HS-27A (cell line): ENCODE measurements at places on chromosomes 13 and 19.

DNA sequence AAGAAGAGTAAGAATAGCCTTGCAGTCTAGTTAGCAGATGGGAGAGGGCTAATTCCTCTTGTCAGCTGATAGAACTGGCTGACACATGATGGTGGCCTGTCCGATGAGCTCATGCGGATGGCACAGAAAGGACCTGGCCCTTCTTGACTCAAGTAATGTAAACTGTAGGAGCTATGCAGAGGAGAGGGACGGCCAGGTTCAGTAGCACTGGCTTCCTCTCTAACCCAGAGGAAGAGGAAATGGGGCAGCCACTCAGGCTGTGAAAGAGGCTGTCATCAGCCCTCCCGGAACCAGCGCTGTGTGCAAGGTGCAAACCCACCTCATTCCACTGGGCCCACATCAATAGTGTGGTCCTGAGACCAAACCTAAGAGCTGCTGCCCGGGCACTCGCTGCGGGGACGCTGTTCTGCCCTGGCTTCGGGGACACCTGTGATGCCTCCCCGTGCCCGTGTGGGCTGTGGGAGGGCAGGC lies 30.8 kb upstream of the USE1 start:
- no peak for DNase-seq

DNA sequence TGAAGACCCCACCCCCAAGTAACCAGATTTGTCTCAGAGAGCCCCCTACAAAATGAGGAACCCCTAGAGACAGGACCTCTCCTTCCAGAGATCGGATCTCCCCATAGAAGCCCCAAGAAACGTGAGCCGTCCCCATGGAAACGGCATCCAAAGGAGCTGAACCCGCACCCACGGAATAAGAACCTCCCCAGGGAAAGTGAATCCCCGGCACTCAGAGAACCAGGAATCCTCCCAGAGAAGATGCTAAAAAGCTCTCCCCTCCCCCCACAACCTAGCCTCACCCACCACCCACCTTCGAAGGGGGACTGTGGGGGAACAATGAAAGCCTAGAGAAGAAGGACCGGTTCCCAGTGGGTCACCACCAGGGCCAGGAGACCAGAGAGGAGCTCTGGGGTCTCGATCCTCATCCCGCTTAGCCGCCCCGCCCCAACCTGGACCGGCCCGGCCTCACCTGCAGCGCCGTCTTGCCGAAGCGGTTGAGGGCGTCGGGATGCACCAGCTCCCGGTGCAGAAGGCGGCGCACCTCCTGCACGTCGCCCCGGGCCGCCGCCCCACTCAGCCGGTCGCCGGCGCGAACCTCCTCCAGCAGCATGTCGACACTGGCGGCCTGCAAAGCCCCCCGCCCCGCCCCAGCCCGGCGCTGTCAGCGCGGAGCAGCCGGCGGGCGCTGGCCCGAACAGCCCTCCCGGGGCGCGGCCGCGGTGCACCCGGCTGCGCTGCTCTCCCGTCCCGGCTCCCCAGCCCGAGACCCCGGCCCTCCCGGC lies 535 bp downstream of the CDKN2D start:
- DNase-seq, result no peak

DNA sequence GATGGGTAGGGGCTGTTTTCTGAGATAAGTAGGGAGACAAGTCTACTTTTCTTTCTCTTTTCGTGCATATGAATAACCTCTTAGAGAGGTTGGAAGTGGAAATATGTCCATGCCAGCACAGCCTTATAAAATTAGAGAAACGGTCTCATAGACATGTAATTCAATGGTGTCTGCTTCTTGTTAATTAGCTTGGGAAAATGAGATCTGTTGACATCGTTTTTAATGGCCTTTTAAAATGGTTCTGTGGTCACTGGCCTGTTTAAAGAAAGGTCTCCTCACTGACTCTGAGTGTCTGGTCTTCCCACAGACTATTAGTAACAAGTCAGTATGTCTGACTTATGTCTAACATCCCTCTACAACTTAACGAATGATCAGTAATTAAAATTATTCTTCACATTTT lies 487.1 kb downstream of the SLITRK6 start:
- DNase-seq, result no peak

GRCh38 chr19:50152578-50152977 lies 10.5 kb downstream of the IZUMO2 start:
- no peak for DNase-seq

- DNase-seq, result no peak
Measured at GRCh38 chr19:41025871-41026270, 34.8 kb downstream of the CYP2B6 start.

GRCh38 chr13:110319774-110320509 lies 12.9 kb downstream of the COL4A2 start:
- DNase-seq, result no peak

GRCh38 chr19:53537121-53537520 lies 824 bp upstream of the ZNF331 start:
- DNase-seq, result no peak

GRCh38 chr19:47609906-47610894 lies 1.3 kb downstream of the BICRA start:
- no peak for DNase-seq

DNA sequence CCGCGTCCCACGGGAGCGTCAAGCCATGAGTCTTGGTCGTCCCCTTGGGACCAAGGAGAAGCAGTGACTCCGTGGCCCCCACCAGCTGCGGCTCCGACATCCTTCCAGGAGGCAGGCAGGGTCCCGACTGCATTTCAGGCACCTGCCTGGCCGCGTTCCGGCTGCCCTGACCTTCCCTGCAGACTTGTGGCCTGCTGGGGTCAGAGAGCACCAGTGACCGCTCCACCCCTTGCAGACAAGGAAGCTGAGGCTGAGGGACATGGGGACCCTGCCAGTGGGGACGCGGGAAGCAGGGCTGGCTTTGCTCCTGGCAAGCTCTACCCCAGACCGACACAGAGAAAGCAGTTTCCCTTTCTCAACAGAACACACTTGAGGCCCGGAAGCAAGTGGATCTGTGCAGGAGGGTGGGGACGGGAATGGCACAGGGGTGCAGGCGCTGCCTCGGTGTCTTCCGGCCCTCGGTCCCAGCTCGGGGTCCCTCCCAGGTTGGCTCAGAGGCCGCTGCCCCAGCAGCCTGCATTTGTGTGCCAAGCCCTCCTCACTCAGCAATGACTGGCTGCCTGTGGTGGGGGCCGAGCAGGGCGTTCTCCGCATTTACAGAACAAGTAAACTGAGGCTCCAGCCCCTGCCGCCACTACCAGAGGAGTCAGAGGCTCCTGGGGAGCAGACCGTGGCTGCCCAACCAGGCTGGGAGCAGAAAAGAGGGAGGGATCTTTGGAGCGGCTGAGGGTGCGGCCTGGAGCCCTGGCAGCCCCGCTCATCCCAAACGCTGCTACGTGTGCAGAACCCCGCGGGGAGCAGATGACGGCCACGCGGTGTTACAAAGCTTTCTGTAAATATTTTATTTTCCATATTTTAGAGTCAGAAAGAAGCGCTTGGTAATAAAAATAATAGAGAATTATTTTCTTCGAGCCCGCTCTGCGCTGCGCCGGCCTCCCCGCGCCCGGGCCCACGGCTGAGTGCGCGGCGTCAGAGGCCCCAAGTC lies 43.9 kb downstream of the GAS6 start:
- no peak for DNase-seq

GRCh38 chr13:93406136-93406535 lies 179.5 kb downstream of the GPC6 start:
- no peak for DNase-seq

DNA sequence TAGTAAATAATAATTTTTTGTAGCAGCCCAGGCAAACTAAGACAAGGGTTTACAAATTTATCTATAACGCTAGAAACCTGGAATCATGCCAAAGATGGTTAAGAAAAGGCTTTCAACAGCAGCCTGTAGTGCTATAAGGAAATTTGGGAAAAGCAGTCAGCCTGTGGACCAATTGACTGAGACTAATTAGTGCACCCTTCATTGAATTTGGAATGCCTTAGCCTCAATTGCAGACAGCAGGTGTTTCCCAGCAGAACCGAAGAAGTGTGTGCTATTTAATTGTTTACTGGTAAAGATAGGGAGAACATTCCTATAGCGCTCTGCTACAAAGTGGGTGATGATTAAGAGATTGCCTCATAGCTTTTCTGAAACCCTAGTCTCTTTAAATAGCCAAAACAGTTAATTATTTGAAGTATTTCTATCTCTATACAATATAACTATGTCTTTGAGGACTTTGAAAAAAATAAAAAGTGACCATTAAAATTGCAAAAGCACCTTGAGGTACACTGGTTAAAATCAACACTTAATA lies 1884.3 kb upstream of the PCDH20 start:
- no peak for DNase-seq

DNA sequence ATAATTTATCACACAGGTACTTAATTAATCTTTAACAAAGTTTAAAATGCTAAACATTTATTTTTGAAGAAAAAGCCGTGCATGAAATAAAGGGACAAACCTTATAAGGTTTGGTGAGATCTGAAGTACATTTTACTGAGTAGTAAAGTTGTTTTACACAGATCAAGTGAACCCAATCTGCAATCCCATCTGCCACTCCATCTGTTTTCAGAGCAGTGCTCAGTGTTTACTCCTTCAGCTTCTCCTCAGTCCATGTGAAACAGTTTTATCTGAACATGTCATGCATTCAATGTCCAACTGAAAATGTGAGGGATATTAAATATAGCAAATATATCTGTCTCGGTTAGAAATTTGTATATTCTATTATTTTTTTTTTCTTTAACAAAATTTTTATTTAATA lies 166.8 kb downstream of the MAB21L1 start:
- DNase-seq, result no peak

DNA sequence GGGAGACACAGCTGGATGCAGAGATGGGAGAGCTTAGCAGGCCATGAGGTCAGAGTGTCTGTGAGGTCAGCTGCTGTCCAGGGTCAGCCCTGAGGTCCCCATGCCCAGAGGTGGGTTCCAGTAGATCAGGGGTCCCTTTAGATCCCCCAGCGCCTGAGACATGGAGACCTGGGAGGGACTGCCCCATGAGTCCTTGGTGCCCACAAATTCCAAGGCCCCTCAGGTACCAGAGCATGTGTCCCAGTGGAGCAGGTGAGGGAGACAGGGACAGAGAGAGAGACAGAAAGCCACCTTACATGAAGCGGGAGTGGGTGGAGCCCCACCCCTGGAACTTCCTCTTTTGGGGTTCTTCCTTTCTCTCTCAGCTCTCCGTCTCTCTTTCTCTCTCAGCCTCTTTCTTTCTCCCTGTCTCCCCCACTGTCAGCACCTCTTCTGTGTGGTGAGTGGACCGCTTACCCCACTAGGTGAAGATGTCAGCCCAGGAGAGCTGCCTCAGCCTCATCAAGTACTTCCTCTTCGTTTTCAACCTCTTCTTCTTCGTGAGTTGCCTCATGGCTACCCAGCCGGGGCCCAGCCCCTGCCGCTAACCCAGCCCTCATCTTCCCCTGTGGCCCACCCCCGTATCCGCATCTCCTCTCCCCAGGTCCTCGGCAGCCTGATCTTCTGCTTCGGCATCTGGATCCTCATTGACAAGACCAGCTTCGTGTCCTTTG lies at the start of gene CD37:
Gene CD37 (plus strand): TSS at position 336 of the 713 bp plus-strand sequence. CDS start 135 bp downstream, at position 471.
- no peak for DNase-seq

DNA sequence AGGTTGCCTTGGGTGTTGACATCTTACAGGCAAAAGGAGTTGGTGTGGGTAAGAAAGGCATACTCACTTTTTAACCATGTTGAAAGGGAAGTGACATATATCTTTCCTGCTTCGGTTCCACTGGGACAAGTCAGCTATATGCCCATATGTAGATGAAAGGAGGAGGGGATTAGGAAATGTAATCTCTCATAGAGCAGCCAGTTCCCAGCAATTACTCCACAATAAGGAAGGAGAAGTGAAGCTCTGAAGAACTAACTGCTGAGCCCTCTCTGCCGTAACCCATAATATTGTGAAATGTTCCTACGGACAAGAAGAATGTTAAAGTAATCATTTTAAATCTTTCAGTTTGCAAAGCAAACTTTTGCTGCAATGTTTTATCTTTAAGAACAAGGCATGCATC lies 82.2 kb downstream of the EDNRB start:
- DNase-seq, result no peak

GRCh38 chr13:42894765-42895243 lies 97.2 kb downstream of the EPSTI1 start:
- DNase-seq, result no peak

DNA sequence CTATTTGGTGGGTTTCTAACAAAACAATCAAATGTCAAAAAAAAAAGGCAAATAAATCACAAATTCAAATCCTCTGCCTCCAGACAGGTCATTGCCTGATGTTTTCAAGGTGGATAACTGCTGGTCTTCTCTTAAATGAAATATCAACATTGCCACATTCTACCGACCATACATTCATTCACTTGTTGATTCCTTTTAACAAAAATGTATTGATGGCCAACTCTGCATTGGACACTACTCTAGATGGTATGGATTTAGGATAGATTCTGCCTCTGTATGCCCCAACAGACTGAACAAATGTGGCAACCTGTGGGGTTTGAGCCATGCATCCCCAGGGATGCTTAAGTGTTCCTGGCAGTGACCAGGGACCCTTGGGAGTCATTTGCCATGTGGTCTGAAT lies 87.6 kb upstream of the STK24 start:
- no peak for DNase-seq

DNA sequence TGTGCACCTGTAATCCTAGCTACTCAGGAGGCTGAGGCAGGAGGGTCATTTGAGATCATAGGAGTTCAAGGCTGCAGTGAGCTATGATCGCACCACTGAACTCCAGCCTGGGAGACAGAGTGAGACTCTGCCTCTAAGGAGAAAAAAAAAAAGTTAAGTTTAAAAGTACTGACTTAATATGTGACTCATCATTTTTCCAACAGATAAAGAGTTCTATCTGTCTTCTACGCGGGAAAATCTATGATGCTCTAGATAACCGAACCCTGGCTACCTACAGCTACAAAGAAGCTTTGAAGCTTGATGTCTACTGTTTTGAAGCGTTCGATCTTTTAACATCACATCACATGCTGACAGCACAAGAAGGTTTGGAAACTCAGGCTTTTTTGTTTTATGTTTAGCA lies 7.2 kb downstream of the CDC16 start:
- no peak for DNase-seq

- DNase-seq, result no peak
Measured at GRCh38 chr13:95319551-95320274, 18.5 kb upstream of the ABCC4 start.

DNA sequence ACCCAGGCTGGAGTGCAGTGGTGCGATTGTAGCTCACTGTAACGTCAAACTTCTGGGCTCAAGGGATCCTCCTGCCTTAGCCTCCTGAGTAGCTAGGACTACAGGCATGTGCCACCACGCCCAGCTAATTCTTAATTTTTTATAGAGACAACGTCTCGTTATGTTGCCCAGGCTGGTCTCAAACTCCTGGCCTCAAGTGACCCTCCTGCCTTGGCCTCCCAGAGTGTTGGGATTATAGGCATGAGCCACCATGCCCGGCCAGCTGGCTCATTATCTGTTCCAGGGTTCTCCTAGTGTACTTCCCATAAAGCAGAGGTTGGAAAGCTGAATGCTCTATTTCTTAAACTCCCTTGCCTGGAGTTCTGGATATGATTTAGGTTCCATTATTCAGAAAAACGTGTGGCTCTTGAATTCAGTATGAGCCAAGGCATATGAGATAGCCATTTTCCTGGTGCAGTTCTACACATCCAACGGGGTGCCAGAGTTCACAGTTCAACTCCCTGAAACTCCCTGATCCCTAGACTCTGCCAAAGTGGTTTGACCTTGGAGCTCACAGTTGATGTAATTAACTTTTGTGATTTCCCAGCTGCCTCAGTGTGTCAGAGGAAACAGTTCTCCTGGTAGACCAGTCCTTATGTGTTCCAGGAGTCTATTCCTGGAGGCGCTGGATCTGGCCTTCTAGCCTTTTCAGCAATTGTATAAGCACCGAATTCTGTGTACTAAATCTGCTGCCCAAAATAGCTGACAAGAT lies 21.6 kb downstream of the GPR183 start:
- DNase-seq, result no peak

GRCh38 chr13:110132225-110132982 lies 174.6 kb downstream of the COL4A1 start:
- no peak for DNase-seq
